MV-4-11 (cell line): ENCODE measurements at places on chromosomes 13 and 19.

GRCh38 chr13:21079221-21079620, 17.8 kb upstream of the LATS2 start:
- DNase-seq: no peak

DNA sequence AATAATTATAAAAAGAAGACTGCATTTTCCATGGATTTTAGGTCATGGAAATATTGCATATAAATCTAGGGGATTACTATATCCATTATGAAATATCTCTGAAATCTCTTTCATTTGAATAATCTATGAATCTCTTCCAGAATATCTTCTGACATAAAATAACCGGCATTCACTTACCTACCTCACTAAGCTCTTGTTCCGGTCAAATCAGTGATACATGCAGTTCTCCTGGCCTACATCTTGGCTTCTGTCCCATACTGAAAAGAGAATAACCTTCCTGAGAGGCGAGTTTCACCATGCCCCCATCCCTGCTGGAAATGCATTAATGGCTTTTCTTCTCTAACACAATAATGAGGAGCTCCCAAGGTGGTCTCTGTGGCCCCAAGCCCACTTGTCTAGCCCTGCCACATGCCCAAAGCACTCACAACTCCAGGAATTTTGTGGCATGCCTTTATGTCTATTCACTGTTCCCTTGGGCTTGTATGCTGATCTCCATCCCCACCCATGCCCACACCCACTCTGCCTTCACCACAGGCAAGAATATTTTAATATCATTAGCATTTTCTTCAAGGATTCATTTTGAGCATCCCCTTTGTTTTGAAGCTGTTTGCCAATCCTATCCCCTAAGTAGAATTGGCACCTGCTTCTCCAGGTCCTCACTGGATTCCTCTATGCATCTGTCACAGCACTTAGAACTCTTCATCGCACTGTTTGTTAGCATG, 401.6 kb downstream of the COG6 start:
- DNase-seq: no peak

- DNase-seq: no peak
Measured at GRCh38 chr13:44277459-44277858, 96.2 kb upstream of the SERP2 start.

DNA sequence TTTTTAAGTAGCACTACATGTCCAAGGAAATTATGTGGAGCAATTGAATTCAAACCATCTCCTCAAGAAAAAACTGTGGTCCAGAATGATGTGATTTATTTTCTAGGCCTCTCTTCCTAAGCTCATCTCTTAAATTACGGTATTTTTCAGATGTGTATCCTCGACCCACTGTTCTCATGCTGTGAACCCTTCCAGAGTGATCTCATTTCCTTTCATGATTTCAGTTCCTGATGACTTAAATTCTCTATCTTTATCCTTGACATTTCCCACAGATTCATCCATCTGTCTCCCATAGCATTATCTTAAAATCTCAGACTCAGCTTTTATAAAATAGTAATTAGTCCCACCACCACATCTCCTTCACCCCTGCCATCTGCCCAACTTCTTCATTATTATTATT, 117.6 kb upstream of the SPRY2 start:
- peak; percentile 29 for DNase-seq

GRCh38 chr13:34004676-34005075, 186.7 kb downstream of the RFC3 start:
- DNase-seq: no peak

GRCh38 chr19:53055117-53055516, 10.6 kb downstream of the ERVV-2 start:
- DNase-seq: no peak

DNA sequence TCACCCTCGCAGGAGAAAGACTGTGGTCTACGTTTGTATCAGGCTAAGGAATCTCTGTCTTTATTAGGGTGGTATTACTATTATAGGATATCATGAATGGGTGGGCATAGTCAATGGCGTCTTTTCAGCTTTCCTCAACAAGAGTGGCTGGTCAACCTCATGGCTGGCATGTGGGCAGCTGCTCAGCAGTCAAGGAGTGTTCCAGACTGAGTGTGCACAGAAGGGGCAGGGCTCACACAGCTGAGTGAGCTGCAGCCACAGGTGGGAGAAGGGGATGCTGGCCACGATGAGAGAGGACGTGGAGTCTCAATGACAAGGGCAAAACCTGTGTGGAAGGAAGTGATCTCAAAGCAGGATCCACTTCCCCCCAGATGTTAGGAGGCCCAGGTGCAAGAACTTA, 54.7 kb downstream of the SLC7A1 start:
- no peak for DNase-seq

DNA sequence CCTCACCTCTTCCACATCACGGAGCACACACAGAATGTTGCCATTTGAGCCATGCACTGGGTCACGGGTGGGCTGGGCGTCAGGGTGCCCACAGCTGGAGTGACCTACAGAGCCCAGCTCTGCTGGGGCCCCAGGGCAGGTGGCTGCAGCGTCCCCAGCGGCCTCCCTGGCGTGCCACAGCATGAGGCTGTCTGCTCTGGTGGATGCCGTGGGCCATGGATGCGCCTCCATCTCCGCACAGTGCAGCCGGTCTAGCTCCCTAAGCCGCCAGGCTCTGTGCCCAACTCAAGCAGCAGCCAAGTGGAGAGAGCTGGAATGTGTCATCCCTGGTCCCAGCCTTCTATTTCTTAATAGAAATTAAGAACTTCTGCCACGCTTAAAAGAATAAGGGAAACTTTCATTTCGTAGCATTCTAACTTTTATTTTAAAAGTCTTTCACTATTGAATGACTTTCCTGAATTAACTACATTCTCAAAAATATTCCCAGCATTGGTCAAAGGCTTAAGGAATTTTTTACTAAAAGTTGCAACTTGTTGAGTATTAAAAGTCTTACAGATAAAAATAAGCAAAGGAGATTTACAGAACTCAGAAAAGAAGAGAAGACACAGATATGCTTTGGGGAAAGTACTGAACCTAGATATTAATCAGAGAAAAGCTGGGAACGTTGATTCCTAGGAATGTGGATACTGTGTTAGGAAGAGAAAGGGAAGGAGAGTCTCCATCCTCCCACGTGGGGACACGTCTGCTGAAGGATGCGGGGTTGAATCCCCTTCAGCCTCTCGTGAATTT, 59.3 kb downstream of the ATP11A start:
- no peak for DNase-seq

GRCh38 chr19:27773318-27774094, 1439.4 kb downstream of the UQCRFS1 start:
- DNase-seq: no peak

- DNase-seq: no peak
Measured at GRCh38 chr19:3083964-3084363, 10.2 kb upstream of the GNA11 start.

DNA sequence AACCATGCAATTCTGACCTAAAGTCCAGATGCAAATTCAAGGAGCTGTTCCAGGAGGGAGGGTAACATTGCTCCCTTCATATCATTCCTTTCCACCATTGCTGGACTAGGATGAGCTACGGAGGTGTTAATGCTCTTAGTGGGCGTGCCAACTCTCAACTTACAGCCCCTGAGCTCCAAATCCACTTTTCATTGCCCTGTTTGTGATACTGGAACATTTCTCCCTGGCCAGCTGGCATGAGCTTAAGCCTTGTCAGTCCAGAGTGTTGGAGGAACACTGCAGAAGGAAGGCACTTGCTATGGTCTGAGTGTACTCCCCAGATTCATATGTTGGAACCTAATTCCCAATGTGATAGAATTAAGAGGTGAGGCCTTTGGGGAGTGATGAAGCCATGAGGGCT, 70.4 kb upstream of the FARP1 start:
- DNase-seq: no peak

DNA sequence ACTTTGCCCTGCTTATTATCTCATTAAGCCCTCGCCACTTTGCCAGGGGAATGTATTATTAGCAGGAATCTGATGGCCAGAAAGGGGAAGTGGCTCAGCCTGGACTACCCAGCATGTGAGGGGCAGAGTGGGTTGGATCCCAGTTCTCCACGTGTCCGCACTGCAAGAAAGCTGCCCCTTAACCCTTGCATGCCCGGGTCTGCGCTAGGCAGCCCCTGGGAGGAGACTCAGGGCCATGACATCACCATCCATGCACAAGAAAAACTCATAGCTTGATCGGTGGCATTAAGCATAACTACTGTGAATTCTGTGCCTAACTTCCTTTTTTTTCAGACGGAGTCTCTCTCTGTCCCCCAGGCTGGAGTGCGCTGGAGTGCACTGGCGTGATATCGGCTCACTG, 8.9 kb downstream of the CACNG8 start:
- DNase-seq: peak; percentile 73

- no peak for DNase-seq
Measured at GRCh38 chr13:99388334-99388923, 81.2 kb upstream of the GPR183 start.

DNA sequence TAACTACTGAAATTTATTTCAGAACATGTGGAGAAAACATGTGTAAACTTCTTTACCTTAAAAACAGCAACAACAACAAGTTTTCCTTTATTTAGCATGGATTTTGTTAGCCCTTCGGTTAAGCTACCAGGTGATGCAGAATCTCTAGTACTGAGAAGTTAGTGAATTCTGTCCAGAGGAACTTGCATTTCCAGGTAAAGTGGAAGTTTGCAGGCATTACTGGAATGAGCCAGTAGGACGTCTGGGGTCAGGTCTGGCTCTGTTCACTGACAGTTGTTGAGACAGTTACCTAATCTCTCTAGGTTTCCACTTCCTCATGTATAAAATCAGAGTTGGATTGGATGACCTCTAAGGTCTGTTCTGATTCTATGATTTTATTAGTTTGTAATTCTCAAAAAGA, 244.3 kb downstream of the OLFM4 start:
- DNase-seq: no peak

DNA sequence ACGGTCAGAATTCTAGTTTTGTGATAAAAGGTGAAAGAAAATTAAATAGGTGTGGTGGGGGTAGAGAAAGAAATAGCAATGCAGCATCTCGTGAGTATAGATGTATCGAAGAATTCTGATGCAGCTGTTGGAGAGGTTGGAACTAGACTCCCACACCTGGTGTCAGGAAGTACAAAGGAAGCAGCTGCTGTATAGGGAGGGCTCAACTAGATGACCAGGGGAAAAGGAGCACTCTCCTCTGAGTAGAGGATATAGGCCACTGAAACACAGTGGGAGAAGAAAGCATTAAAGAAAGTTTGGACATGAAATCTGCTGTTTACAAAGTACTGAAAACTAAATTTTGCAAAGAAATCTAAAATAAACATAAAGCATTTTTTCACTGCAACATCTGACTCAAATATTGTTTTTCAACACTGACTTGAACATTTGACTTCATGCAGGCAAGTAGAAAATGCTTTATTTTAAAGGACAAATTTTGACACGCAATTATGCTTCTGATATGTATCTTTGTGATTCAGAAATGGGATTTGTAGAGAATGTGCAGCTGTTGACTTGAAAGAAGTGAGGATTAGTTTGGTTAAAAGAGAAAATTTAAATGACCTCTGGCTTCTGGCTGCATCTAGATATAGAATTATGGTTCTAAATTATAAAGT, 82.2 kb downstream of the MIPEP start:
- no peak for DNase-seq

DNA sequence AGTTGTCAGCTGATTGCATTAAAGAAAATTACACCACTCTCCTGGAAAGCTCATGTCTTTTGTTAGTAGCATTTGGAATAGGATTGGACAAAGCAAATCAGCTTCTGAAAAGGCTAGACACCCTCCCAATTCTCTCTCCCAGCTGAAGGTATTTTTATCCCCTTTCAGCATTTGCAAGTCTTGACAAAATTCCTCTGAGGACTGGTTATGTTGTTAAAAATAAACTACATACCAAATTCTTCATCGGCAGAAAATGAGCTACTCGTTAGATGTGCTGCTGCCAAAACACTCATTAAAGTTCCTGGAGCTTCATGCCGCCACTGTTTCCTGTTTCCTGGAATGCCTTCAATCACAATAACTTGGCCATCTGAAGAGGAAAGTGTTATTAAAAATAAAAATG, 37.1 kb downstream of the UTP14C start:
- DNase-seq: no peak

GRCh38 chr13:24038841-24039330, 121.6 kb upstream of the SPATA13 start:
- DNase-seq: peak; percentile 33

- DNase-seq: no peak
Measured at GRCh38 chr13:26589754-26590153, 32.3 kb downstream of the WASF3 start.

DNA sequence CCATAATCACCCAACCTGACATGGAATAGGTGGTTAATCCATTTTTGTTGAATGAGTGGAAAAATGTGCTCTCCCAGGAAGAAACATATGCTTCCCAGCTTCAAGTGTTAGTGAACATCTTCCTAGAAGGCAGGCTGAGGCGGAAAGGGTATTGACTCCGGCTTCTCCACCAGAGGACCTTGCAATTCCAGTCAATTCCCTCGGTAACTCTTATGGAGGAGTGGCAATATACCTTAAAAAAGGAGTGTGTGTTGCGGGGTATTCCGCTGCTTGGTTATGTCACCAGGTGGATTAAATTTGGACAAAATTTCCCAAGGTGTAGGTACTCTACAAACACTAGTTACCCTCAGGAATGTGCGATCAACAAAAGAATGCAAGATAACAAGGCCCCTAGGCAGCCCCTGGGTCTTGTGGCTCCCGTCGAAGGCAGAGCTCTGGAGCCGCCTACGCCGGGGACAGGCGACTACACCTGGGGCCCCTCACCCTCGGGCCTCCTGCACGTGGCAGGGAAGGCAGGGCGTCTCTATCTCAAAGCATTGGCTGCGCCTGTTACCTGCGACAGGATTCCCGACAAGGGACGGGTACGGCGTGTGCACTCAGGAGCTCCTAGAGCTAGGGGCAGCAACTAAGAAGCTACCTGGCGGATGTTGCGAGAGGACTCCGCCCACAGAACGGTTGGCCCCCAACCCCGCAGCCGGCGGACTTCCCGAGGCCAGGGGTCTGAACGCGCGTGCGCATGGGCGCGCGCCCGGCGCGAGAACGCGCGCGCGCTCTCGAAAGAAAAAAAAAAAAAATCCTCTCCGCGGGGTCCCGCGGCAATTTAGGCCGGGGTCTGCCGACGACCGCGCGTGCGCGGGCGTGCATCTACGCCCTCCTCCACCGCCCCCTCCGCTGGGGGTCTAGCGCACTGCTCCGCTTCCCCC, at the start of gene WDR87:
Gene WDR87 (minus strand): TSS at position 649 of the 923 bp plus-strand sequence. CDS start 8,355 bp downstream, outside the sequence.
- no peak for DNase-seq

DNA sequence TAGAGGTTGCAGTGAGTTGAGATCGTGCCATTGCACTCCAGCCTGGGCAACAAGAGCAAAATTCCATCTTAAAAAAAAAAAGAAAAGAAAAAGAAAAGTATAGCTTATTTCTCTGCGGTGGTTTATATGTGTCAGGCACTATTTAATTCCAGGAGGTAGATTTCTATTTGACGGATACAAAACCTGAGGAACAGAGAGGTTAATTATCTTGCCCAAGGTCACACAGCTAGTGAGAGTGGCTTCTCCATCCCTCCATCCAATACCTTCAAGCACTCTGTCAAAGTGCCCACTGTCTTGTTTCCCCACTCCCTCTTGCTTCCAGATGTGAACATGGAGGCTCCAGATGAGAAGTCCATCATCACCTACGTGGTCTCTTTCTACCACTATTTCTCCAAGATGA, 34.8 kb downstream of the SPTBN4 start:
- DNase-seq: no peak

- no peak for DNase-seq
Measured at GRCh38 chr13:42834946-42835345, 53.6 kb downstream of the FAM216B start.
